Kidney glomerular epithelial cell (primary cell): ENCODE measurements at places on chromosomes 7 and 10.
A peak's percentile ranks its signal among the peaks of the same experiment; 100 is the strongest.

DNA sequence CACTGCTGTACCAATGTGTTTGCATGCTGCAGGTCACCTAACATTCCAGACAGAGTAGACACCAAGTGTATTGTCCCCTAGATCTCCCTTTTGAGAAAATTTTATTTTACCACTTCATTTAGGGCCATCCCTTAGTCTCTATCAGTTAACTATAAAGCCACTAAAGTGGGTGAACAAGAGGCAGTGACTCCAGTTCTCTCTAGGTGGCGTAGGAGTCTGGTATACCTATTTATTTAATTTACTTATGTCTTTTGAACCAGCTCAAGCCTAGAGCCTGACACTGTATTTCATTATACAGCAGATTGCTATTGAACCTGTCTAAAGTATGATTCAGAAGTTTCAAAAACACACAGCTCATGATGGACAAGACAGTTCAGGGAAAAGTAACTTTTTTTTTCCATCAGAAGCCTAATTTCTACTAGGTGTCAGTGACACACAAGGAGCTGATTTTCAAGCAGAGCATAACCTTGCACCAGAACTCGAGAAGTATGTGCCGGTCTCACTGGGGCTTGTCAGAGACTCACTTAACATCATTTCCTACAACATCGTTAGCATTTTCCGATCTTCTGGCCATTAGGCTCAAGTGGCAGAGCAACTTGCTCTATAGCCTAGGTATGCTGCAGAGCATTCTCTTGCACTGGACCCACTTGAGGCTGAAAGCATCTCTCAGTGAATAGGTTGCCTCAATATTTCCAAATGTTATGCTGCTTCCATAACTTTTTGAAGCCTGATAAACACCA lies 175.4 kb downstream of the CDC14C start:
- DNase-seq: no peak

- DNase-seq: no peak
These were observed 319 bp upstream of the MMD2 start for GRCh38 chr7:4959306-4959705.

GRCh38 chr7:30910411-30911073 lies 1.1 kb upstream of the AQP1 start:
- no peak for DNase-seq

DNA sequence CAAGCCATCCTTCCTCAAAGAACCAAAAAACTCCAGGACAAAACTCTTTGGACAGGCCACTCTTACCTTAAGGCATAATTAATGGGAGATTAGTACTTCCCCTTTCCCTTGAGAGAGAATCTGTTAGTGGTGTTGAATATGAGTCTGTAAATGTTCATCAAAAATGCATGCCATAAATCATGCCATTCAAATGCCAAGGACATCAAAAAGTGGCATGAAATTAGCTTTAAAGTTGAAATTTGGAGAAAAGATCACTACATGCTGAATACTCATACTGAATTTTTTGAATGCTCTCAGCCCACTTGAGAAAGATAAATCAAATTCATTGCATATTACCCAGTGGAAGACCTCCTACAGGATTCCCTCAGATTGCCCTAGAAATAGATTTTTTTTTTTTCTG lies 6.7 kb downstream of the NRCAM start:
- DNase-seq: no peak

GRCh38 chr10:21336476-21337170 lies 188.9 kb downstream of the SKIDA1 start:
- peak; percentile 91 for DNase-seq

DNA sequence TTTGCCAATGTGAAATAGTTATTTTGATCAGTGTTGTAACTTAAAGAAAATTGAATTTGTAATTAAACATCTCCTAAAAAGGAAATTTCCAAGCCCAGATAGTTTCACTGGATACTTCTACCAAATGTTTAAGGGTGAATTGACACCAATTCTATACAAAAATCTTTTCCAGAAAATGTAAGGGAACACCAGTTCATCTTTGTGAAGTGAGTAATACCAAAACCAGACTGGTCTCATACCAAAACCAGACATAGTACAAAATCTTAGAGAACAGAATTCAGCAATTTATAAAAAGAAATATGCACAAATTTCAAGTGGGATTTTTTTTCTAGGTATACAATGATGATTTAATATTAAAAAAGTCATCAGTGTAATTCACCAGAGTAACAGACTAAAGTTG lies 86.0 kb upstream of the ZNF32 start:
- DNase-seq: no peak

DNA sequence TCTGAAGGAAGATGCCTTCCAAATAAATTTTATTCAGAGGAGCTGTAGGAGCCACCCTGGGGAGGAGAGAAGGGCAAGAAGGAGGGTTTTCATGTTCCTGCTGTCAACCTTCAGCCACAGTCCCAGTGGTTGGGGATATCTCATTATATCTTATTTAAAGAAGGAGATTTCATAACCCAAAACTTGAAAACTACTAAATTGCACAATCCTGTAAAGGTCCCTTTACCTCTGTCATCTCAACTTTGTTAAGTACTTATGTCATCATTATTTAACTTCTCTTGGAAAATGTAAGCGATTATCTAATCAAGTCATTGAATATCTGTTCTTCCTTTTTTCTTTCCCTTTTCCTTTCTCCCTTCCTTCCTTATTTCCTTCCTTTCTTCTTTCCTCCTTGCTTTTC lies 794.5 kb upstream of the IGFBP3 start:
- DNase-seq: no peak

DNA sequence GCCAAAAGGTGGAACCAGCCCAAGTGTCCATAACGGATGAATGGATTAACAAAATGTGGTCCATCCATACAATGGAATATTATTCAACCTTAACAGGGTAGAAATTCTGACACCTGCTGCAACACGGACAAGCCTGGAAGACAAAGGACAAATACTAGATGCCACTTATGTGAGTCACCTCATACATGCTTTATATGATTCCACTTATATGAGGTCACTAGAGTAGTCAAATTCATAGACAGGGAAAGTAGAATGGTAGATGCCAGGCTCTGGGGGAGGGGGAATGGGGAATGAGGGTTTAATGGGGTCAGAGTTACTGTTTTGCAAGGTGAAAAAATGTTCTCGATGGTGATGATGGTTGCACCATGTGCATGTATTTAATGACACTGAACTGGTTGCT lies 34.0 kb upstream of the CYTH3 start:
- DNase-seq: peak; percentile 93

- DNase-seq: no peak
These were observed 16.1 kb downstream of the TBATA start for GRCh38 chr10:70769121-70769520.

DNA sequence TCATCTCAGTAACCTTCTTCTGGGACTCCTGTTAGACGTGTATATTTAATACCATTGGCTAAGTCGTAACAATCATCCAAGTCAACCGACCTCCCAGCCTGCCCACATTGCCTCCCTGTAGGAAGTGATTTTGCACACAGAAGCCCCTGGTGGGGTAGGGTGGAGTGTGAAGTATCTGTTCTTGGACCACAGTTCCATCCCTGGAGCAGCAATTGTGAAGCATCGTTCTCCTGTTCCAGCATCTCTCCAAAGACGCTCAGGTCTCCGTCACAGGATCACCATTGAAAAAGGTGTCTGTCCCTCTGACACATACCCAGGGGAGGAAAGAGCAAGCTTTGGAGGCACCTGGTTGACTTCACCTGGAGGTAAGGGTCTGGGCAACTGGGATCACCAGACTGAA lies 72.9 kb downstream of the CCDC3 start:
- DNase-seq: no peak

- no peak for DNase-seq
These were observed 149.3 kb downstream of the NXPH1 start for GRCh38 chr7:8582728-8583127.

GRCh38 chr10:104076743-104077160 lies 8.9 kb downstream of the COL17A1 start:
- DNase-seq: no peak

- no peak for DNase-seq
These were observed 352.6 kb downstream of the GPR37 start for GRCh38 chr7:124413029-124413428.

GRCh38 chr7:29871787-29872398 lies 65.6 kb downstream of the WIPF3 start:
- no peak for DNase-seq

- DNase-seq: peak; percentile 82
These were observed 94.5 kb downstream of the KMT2C start for GRCh38 chr7:152341039-152341913.

- DNase-seq: peak; percentile 31
These were observed 780 bp downstream of the PLEKHA8 start for GRCh38 chr7:30028749-30029635.

DNA sequence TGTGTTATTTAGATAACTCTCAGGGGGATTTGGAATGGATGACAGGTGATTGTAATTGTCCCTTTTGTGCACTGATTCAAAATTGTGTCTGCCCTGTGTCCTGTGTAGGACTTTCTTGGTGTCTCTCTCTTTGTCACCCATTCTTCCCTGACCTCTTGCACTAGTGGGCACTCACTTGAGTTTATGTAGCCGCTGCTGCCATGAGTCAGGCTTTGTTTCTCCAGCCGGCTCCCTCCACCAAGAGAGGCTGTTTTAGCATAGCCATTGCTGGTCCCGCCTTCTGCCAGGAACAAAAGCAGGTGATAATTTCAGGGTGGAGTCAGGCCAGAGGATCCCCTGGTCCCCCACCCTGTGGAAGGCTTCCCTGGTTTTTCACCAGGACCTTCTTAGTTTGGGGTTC lies 8.4 kb downstream of the COL17A1 start:
- DNase-seq: no peak

DNA sequence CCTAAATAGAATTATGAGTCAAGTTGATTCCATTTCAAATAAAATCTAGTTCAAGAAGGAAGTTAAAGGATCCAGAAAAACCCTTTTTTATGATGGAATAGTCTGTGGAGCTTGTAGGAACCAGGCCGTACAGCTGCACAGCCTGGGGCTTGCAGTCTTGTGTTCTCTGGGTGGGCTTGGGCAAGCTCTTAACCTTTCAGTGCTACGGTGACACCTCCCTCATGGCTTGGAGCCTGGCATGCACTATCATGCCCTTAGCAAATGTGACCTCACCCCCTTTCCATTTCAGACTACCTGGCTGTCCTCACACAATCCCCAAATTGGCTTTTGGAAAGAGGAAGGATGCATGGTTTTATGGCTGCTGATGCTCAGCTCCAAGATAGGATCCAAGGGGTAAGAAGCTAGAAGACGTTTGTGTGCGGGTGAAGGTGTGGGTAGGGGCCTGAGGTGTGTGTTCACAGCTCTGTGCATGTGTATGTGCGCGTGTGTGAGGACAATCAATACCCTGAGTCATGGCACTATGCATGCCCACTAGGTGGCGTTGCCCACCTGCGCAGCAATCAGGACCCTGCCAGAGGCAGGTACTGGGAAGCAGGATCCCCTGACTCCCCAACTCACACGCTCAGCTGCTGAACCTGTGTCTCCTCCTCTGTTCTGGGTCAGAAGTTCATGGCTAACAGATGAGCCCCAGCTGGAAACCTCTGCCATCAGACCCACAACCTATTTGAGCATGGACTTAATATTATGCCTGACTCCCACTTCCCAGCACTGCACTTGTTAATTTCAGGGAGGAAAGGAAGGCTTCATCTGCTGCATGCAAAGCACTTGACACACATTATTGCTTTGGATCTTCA lies 113.4 kb downstream of the PTPN20 start:
- DNase-seq: peak; percentile 25

DNA sequence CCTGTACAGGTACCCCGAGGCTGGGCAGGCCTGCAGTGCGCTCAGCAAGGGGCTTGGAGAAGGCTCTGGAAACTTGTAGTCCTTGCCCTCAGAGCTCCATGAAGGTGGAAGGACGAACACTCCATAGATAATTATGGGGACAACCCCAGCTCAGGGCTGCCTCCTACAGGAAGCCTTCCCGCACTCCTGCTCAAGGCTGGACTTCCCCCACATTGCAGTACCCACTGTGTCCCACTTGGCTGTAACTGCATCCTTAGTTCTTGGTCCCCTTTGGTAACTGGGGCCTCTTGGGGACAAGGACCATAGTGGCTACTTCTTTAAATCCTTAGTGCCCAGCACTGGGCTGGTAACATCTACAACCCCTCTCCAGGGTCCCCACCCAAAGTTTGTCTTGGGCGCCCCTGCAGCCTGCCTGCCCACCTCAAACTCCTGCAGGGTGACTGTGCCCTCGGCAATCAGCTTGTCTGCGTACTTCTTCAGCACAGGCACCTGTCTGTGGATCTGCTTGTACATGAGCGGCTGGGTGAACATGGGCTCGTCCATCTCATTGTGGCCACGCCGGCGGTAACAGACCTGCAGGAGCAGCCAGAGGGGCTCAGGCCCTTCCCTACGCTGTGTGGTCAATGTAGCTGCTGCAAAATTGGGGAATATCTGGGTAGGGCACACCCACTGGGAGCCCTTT lies 17.1 kb downstream of the OGDHL start:
- no peak for DNase-seq

DNA sequence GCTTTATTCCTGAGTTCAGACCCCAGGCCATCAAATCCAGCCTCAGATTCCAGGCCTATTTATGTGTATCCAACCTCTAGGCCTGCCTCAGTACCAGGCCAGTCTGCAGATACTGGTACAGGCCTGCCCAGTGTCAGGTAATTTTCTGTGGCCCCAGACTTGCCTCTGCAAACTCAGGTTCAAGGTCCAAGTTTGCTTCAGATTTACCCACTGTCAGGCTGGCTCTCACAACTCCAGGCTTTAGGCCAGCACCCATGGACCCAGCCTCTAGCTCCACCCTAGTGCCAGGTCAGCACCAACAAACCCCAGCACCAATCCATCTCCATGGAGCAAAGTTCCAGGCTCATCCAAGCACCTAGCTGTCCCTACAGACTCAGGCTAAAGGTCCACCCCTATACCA lies 169.7 kb downstream of the ITGB1 start:
- no peak for DNase-seq

- no peak for DNase-seq
These were observed 21.8 kb downstream of the PRKCQ start for GRCh38 chr10:6558272-6558671.

DNA sequence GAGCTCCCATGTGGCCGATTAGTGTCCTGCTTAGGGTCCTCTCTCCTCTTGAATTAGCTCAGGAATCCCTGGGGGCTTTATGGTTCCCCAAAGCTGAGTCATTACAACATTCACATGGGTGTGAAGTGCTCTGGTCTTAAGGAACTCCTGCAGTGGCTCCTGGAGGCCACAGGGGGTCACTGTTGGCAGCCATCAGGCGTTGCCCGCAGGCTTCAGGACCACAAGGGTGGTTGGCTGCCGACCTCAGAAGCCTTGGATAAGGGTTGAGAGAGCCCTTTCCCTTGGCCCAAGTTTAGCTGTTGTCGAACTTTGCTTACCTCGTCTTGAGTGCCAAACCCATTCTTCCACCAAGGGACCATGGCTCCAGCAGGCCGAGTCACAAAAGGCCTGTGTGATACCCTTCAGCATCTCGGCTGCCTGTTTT lies 61.7 kb downstream of the SH2D4B start:
- peak; percentile 39 for DNase-seq

DNA sequence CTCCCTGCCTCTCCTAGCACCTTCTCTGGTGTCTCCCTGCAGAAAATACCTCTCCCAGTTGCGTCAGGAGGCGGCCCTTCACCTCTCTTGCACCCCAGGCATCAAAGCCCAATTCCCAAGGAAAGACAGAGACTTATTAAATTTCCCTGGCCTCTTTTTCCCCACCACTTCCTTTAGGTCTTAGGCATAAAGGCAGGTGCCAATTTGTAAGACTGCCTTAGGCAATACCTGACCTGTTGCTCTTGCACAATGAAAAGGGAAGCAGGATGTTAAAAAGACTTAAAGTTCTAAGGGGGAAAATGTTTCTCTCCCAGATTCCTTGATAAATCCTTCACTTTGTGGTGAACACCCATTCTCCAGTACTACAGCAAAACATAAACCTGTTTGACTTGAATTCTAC lies 186.7 kb downstream of the SLC25A13 start:
- no peak for DNase-seq
